ENCODE measurements at places on chromosomes 2 and 18.

DNA sequence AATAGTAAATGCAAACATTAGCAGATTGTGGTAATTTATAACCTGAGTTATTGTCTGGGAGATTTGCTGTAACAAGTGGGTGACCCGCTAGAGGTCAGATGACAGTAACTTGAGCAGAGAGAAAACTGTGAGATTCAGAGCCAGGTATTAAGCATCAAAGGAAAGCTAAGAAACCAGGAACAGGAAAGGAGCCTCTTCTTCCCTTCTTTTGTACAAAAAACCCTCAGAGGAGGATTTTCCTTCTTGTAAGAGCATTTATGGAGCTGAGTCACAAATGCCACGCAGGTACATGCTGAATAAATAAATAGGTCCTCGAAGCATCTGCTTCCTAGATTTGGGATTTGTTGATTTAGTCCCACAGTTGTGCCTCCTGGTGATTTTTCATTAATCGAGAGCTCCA lies 146.5 kb downstream of the SH3BP4 start:
- H3K4me1 ChIP-seq = peaks cover 54% of the 10 kb centered on the region
- no peak overlapping the region for H3K4me3 ChIP-seq
- DNase-seq = no peak
- no peak overlapping the region for H3K27ac ChIP-seq
- H3K36me3 ChIP-seq = no peaks in the 10 kb centered on the region

- DNase-seq = peak; percentile 80
- H3K4me3 ChIP-seq = no peak overlapping the region
- H3K27me3 ChIP-seq = peaks cover 3% of the 10 kb centered on the region
- no peak overlapping the region for H3K27ac ChIP-seq
- H3K36me3 ChIP-seq = no peaks in the 10 kb centered on the region
These were observed 749 bp upstream of the EIF2AK3 start for GRCh38 chr2:88627856-88628570.

DNA sequence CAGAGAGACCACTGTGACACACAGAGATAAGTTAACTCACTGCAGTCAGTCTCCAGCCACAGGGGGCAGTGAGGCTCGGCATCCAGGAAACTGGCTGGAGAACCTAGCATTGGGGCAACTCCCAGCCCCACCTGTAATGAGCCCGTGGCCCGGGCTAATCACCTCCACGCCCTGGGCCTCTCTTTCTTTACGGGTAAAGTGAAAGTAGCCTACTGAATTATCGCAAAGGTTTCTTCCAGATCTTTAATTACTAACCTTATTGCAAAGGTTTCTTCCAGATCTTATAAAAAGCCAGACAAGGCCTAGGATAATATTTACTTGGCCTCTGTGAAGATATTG lies 45.7 kb upstream of the ACAA2 start:
- peaks cover 10% of the 10 kb centered on the region for H3K27me3 ChIP-seq
- no peak overlapping the region for H3K27ac ChIP-seq
- H3K4me3 ChIP-seq = no peak overlapping the region
- H3K4me1 ChIP-seq = peaks cover 12% of the 10 kb centered on the region
- no peak for DNase-seq
- no peaks in the 10 kb centered on the region for H3K36me3 ChIP-seq

DNA sequence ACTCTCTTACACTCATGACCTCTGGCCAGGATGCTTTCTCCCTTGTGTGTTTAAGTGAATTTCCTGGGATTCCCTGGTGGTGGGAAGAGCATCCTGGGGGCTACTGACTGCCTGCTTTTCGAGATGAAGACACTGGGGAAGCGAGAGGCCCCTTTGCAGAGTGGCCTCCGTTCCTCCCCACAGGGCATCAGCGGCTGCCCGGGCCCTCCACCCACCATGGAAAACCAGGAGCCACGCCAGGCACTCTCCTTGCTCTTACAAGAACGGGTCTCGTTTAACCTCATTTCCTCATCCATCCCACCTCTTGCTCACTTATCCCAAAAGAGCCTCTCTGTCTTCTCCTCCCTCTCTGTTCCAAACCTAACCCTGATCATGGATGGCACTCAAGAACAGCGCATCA lies 17.8 kb downstream of the CHST10 start:
- H3K36me3 ChIP-seq = peaks cover 61% of the 10 kb centered on the region
- H3K4me1 ChIP-seq = peaks cover 28% of the 10 kb centered on the region
- peak overlapping the region; percentile 64 for H3K27ac ChIP-seq
- no peaks in the 10 kb centered on the region for H3K27me3 ChIP-seq
- DNase-seq = no peak
- H3K4me3 ChIP-seq = no peak overlapping the region

DNA sequence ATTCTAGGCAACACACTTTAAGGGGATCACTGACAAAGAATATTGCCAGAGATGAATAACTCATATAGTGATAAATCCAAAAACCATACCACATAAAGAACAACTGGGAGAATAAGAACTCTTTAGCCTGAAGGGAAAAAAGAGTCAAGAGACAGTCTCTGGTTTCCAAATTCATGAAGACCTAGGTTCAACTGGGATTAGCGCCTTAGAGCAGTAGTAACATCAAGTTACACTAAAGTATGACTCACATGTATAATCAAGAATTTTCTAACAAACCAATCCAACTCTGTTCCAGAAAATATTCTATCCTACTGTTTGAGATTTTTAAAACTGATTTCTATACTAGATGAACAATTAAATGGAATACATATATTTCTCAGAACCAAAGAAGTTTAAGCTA lies 93.8 kb downstream of the USP34 start:
- no peak for DNase-seq
- no peaks in the 10 kb centered on the region for H3K27me3 ChIP-seq
- peaks cover 94% of the 10 kb centered on the region for H3K36me3 ChIP-seq
- no peaks in the 10 kb centered on the region for H3K4me1 ChIP-seq
- H3K4me3 ChIP-seq = no peak overlapping the region

Measured in nephron progenitor cell (in vitro differentiated cells).